Muscle of arm (tissue), 14 donors: ENCODE measurements at places on chromosomes 1 and 21. TPM values are rescaled to one million over a fixed set of nuclear protein-coding genes. Genes with fewer than 3 reads are reported as not detected.
A peak's percentile ranks its signal among the peaks of the same experiment; 100 is the strongest.

Gene SMIM1
- polyA plus RNA-seq = 1.6 TPM

Gene GJA5
- 17.5 TPM for polyA plus RNA-seq

Gene FAM131C
- 0.07 TPM for polyA plus RNA-seq

Gene NBPF4
- not detected for polyA plus RNA-seq

Gene CYP4X1
- 3.8 TPM for polyA plus RNA-seq

Gene FCRL1
- polyA plus RNA-seq = 0.23 TPM

Gene LDLRAP1
- polyA plus RNA-seq = 15.2 TPM

DNA sequence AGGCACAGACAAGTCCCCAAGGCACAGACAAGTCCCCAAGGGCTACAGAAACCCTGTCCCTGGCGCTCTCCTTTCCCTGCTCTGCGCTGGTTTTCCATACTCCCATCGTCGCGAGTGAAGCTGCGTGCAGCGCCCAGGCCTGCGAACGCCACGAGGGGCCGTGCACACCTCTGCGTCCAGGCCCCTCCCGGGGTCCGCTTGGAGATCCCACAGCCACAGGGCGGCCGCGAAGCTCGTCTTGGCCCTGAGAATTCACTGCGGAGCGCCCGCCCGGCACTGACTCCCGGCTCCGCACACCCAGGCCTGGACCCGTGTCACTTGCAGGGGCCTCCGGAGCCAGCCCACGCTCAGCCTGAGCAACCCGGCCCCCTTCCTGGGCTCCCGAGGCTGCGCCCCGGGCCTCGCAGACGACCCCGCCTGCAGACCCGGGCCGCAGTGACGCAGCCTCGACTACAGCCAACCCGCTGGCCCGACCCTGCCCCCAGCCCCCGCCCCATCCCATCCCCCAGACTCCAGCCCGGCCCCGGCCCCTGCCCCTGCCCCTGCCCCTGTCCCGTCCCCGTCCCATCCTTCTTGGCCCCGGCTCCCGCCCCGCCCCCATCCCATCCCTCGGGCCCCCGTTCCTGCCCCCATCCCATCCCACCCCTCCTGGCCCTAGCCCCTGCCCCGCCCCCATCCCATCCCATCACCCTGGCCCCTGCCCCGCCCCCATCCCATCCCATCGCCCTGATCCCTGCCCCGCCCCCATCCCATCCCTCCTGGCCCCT is 841 bp downstream of the POFUT2 start:
- DNase-seq = no peak

GRCh38 chr1:82218846-82219245 is 418.1 kb downstream of the ADGRL2 start:
- no peak for DNase-seq

- no peak for DNase-seq
Measured at GRCh38 chr21:16088056-16088455, 358.3 kb downstream of the USP25 start.

GRCh38 chr1:76496871-76497270 is 370.4 kb upstream of the ST6GALNAC5 start:
- DNase-seq = no peak

GRCh38 chr21:39593522-39593921 is 19.2 kb upstream of the B3GALT5 start:
- no peak for DNase-seq

- peak; percentile 61 for DNase-seq
Measured at GRCh38 chr1:161044908-161045735, 655 bp downstream of the USF1 start.

DNA sequence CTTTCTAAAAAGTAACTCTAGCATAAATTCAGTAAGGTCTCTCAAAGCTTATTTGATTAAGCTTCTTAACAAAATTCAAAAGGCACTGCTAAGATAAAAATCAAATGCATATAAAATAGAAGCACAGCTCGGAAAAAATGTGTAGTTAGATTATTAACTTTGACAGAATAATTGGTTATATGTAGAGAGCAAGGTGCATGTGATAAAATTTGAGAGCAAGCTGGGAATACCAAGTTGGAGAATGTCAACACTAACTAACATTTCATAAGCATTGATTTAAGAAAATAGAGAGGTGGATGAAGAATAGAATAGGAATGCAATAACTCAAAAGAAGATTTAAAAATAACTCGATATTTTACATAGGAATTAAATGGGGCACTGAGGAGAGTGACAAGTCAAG is 204.5 kb upstream of the GREM2 start:
- DNase-seq = no peak

DNA sequence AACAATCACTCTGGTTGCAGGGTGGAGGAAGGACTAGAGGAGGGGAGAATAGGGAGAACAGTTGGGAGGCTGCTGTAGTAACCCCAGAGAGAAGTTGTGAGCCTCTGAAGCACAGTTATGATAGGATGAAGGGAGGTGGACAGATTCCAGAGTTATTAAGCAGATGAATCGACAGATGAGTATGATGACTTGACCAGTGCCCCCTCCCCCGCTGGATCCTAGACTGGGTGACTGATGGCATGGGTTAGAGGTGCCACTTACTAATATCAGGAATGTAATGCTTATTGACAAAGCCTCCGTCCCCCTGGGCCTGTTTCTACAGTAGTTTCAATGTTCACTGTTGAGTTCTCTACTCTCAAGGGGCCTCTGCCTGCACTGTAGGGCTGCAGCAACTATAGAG is 14.0 kb upstream of the TIPRL start:
- no peak for DNase-seq

- no peak for DNase-seq
Measured at GRCh38 chr1:223330466-223330865, 33.5 kb downstream of the SUSD4 start.

GRCh38 chr1:32984455-32985171 is 20.0 kb upstream of the RNF19B start:
- no peak for DNase-seq

GRCh38 chr1:194056169-194056568 is 869.8 kb upstream of the B3GALT2 start:
- DNase-seq = no peak

DNA sequence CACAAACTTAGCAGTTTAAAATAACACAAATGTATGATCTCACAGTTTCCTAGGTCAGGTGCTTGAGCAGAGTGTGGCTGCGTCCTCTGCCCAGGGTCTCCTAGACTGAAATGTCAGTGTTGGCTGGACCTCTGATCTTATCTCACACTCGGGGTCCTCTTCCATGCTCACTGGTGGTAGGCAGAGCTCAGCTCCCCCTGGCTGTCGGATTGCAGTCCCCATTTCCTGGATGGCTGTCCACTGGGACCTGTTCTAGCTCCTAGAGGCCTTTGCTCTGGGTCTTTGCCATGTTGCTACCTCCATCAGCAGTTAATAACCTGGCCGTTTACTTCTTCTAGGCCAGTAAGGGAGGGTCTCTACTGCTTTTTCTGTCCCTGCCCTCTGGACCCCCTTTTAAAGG is 107.5 kb downstream of the PCNX2 start:
- DNase-seq = no peak

DNA sequence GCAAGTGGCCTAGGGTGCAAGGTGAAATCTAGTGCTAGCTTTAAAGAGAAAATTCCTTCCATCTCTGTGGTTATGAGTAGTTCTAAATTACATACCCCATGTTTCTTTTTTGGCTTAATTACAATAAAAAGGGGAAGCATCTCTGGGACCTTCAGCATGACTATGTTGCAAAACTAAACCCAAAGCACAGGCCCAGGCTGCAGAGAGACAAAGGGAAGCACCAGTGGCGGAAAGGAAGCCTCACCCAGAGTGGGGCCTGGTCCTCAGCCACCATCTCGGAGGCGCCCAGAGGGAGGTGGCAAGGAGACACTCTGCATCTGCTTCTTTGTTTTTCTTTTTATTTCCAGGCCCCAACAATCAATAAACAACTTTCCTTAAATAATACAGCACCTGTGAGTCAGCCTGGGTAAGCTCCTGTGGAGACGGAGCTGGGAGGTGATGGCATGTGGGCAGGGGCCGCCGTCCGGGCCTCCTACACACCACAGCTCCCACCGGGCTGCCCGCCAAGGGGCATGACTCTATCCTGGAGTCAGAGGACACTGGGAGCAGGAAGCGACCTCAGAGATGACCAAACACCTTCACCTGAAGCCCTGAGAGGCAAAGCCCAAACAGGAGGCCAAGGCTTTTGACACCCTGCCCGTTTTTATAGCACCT is 21.7 kb downstream of the ITPKB start:
- no peak for DNase-seq

DNA sequence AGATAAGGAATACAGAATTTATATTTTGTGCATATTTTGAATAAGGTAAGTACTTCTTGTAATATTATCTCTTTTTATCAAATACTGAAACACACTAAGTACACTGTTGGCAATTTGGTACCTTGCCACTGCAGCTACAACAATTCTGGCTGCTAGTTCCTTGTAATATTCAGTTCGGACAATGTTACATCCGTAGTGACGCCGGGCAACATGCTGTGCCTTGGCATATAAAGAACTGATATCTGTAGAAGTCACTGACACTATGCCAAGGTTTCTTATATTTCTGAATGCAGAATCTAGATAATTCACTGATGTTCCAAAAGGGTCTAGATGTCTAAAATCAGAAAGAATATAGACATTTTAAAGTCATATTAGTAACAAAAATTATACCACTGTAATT is 17.5 kb downstream of the TRMT1L start:
- no peak for DNase-seq

- DNase-seq = no peak
Measured at GRCh38 chr1:97581614-97582051, 339.2 kb downstream of the DPYD start.

DNA sequence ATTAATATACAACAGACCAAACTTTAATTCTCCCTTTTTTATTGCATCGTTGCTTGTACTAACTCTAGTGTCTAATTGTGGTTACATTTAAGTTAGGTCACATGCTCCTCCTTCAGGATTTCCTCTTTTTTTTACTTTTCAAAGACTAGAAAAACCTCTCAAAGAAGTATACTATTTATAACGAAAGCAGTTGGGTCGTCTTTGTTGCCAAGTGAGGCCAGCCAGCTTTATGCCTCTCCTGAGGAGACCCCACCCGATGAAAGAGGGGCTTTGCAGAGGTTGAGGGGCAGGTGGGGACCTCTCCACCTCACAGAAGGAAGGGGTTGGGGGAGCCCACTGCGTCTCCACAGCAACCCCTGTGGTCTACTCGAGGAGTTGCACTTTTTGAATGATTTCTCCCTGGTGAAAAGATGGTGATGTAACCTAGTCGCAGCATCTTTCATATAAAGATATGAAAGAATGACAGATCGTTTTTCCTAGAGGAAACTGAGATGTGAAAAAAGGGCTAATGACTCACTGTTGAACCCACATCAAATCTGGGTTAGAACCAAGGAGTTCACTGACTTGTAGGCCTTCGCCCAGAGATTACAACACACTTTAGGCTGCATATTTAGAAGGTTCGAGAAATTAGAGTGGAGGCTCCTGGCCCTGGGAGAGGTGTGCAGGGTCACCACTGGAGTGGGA is 6.4 kb downstream of the TGFB2 start:
- DNase-seq = no peak

- DNase-seq = no peak
Measured at GRCh38 chr1:6260433-6260934, 414 bp downstream of the GPR153 start.

GRCh38 chr1:119822406-119822805 is 11.1 kb upstream of the REG4 start:
- no peak for DNase-seq
